Left colon (tissue), 2 donors: ENCODE measurements at places on chromosomes 3 and 15. TPM values are rescaled to one million over a fixed set of nuclear protein-coding genes. Genes with fewer than 3 reads are reported as not detected.
A peak's percentile ranks its signal among the peaks of the same experiment; 100 is the strongest.

DNA sequence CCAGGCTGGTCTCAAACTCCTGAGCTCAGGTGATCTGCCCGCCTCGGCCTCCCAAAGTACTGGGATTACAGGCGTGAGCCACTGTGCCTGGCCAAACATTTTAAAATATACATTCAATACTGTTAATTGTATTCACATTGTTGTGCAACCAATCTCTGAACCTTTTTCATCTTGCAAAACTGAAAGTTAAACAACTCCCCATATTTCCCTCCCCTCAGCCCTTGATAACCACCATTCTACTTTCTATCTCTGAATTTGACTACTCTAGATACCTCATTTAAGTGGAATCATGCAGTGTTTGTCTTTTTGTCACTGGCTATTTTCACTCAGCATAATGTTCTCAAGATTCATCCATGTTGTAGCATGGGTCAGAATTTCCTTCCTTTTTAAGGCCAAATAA is 30.0 kb downstream of the HMCES start:
- no peak for DNase-seq

- DNase-seq = no peak
Observed at GRCh38 chr3:34925851-34926250, 713.5 kb upstream of the ARPP21 start.

- no peak for DNase-seq
Observed at GRCh38 chr3:38108649-38109579, 28.0 kb downstream of the ACAA1 start.

GRCh38 chr3:155356594-155357370 is 63.3 kb upstream of the STRIT1 start:
- no peak for DNase-seq

GRCh38 chr15:74399511-74400312 is 32.3 kb upstream of the CYP11A1 start:
- DNase-seq = no peak

DNA sequence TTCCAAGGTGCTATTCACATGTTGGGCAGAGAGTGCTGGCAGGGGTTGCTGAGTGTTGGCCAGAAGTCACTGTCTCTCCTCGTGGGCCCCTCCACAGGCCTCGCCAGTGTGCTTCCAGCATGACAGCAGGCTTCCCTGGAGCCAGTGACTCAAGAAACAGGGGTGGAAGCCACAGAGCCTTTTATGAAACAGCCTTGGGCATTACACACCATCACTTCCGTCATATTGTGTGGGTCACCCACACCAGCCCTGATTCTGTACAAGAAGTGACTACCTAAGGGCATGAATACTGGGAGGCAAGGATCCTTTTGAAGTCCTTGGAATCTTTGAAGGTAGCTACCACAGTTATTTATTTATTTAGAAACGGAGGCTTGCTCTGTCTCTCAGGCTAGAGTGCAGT is 177.6 kb upstream of the UBE3A start:
- DNase-seq = no peak

- DNase-seq = no peak
Observed at GRCh38 chr15:67850994-67851571, 11.2 kb upstream of the RNU6-1 start.

DNA sequence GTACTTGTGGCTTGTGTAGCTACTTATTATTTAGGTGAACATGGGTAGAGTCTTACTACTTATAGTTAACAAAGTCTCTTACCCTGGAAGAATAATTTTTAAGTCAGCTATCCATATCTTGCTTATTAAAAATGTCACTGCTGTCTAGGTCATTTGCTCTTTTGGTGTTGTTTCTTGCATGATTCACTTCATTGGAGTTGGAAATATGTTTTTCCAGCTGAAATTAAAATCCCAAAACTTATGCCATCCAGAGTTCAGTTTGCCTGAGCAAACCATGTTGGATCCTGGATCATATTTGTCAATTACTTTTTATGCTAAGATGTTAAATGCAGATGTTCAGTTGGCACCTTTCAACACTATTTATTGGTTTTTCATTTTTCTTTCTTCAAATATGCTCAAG is 421.0 kb upstream of the RBMS3 start:
- DNase-seq = no peak

GRCh38 chr15:31046759-31047359 is 54.7 kb downstream of the TRPM1 start:
- DNase-seq = no peak

DNA sequence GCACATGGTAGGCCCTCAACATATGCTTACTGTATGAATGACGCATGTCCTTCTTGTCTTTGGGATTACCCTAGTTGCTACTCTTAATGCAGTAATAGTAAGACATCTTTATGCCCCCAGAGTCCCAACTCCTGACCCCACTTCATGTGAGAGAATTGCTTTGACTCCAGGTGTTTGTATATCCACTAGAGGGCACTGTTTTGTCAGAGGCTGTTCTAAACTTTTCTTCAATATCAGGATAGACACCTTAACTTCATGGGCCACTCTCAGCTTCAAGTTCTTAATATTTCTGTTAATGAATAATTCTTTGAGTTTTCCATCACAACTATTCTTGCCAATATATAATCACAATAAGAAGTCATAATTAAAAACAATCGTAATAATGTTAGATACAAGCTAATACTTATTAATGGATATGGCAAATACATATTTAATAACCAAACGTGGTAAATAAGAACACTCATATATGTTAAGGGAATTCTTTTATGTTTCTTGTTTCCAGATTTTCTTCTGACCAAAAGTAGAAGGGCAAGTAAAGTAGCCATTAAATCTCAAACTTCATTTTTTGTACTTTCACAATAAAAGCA is 337.2 kb upstream of the DNAJC19 start:
- DNase-seq = no peak

DNA sequence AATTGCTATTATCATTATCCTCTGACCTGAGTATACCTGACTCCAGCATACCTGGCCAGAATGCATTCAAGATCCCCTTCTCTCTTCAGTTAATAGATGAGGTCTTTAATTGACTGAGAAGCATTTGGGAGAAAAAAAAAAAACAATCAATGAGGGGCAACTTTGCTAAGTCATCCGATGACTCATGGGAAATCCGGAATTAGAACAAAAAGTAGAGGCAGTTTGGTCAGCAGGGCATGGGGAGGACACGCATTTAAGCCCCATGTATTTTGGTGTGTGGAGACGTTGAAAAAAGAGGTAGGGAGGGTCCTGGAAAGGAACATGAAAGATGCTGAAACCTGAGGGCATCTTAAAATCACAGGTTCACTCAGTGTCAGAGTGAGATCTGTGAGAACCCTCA is 256.2 kb downstream of the RORA start:
- DNase-seq = no peak

DNA sequence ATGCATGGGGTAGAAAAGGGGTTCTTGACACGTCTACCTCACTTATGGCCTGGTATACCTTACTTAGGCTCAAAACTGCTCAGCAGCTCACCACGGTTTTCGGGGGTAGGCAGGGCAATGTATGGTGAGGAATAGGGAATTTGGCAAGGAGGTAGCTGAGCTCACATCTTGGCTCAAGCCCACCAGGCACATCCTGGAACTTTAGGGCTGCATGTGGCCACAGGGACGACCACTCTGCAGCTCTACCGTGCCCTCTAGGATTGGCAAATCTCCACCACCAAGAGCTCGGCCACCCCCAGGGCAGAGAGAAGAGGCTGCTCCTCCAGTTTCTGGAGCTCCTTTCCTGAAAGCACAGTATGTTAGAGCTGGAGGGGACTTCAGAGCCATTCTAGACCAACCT is 69.7 kb downstream of the MRPL46 start:
- DNase-seq = no peak

DNA sequence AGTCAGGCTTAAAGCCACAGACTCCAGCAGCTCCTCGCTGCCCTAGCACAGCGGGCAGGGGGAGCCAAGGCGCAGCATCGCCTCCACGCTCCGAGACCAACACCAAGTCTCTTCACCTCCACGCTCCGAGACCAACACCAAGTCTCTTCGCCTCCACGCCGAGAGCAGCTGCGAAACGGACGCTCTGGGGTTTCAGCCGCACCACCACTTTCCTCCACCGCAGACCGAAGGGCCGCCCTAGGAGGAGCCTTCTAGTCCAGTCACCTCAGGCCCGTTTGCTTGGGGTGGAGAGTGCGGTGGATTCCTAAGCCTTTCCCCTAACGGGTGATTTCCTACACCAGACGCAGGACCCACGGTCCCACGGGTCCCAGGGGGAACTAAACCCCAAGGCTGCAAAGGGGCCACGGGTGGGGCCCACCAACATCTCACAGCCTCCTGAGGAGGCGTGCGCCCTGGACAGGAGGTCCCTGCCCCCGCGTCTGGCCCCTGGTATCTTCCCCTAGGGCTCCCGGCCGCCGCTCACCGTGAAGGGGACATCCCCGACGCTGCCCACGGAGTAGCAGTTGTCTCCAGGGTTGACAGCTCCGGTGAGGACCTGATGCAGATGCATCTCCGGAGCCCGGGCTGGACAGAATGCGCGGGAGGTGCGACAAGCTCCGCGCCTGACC is 501 bp downstream of the DMXL2 start:
- peak; percentile 59 for DNase-seq

GRCh38 chr3:135020181-135020580 is 225.1 kb downstream of the EPHB1 start:
- no peak for DNase-seq

DNA sequence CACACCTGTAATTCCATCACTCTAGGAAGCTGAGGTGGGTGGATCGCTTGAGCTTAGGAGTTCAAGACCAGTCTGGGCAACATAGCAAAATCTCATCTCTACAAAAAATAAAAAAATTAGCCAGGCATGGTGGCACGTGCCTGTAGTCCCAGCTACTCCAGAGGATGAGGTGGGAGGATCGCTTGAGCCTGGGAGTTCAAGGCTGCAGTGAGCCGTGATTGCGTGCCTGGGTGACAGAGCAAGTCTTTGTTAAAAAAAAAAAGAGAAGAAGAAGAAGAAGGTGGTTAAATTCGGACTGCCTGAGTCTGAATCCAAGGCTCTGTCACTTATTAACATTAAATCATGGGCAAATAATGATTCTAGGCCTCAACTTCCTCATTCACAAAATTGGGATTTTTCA is 51.0 kb downstream of the EOMES start:
- DNase-seq = no peak

Gene GHRL
- total RNA-seq = 0.75 TPM

Gene PATL2
- total RNA-seq = 4.5 TPM

Gene CRTAP
- 63.5 TPM for total RNA-seq

Gene GATM
- total RNA-seq = 3.5 TPM

Gene EDC3
- total RNA-seq = 21.6 TPM

Gene GOLGA6L7
- not detected for total RNA-seq

Gene PRRT3
- total RNA-seq = 1.1 TPM

Gene PP2D1
- not detected for total RNA-seq
